ENCODE measurements at places on chromosomes 2 and 18.

DNA sequence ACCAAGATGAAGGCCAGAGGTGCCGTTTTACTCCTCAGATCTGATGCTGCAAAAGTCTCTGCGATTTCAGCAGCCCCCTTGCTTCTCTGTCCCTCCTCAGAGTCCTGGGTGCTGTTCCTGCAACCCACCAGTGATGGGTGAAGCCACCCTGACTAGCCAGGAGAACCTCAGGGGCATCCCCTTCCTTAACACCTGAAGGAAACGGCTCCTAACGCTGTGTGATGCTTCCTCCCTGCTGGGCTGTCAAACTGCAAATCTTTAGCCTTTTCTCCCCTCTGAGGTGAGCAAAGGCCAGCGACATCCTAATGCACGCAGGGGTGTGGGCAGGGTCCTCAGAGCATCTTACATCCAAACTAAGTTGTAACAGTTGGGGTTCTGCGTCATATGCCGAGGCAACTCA lies 24.8 kb downstream of the CHST10 start:
- no peak for DNase-seq

DNA sequence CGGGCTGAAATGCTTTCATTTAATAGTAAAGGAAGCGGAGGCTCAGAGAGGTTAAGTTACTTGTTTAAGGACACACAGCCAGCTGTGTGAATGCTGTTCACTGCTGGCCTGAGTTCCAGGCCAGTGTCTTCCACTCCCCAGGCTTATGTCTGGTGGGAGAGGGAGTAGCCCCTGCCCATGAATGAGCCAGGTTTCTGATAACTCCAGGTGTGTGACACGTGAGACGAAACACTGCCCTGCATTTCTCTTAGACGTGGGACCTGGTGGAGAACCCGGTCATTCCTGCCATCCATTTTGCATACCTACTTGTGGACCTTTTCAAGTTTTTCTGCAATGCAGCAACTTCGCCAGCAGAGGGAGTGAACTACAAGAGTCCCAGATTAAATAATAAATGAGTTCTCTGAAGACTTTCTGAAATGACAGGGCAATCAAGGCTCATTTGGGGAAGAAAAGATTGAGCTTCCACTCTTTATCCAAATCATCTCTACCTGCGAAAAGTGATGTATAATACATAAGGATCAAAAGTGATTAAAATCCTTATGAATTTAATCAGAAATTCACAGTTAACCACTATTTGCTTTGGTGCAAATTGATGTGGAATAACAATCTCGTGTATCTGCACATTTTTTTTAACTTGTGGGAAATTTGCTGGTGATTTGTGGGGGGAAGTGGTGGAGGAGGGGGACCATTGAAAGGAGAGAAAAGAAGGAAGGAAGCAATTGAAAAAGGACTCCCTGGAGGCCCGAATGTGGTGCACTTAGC lies 79.4 kb upstream of the ASB18 start:
- peak; percentile 25 for DNase-seq

DNA sequence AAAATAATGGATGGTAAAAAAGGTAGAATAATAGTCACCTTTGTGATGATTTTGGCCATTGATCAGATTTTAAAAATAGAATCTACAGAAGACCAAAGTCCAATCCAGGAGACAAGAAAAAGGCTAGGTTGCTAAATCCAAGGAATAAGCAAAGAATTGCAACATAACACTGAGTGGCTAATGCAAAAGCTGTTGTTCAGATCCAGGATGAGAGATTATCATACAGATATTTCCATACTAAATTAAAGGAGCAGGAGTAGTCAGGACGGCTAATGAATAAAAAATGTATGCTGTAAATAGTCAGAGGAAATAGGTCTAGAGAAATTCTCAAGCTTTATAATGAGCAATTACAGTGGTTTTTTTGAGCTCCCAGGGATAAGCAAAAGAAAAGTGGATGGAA lies 745.9 kb upstream of the ACVR2A start:
- DNase-seq, result no peak

DNA sequence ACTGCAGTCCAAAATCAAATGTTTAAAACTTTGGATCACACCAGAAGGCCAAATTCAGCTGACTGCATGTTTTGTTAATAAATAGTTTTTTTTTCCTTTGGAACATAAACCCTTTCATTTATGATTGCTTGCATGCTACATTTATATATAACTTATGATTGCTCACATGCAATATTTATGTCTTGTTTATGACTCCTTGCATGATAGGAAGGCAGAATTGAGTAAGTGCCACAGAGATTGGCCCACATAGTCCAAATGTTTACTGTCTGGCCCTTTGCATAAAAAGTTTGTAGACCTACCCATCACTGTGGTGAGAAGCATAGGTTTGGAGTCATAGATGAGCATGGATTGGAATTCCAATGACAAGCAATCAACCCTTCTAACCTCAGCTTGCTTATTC lies 30.8 kb downstream of the WDFY1 start:
- DNase-seq, result no peak

DNA sequence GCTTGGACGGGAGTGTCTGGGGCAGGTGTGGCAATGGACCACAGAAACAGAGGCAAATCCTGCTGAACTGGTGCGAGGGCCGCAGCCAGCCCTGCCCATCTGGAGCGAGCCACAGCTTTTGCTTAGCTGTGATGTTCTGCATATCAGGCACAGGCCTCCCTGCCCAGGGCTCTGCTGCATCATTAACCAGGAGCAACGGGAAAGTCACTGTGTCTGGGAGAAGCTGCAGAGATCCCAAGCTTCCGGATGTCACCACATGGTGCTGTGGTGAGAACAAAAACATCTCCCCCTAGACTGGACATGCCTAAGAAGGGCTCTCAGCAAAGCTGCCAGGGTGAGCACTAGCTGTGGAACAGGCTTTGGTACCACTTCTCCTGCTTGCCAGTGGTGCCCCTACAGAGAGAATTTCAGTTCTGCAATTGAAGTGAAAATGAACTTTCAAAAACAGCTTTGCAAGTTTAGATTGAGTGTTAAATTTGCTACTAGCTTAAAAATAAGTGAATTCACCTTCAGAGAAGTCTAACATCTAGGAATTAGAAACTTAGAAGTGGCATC lies 172.9 kb upstream of the MYT1L start:
- DNase-seq, result no peak

- DNase-seq, result no peak
These were observed 242.8 kb downstream of the FAM210A start for GRCh38 chr18:13483316-13484270.

DNA sequence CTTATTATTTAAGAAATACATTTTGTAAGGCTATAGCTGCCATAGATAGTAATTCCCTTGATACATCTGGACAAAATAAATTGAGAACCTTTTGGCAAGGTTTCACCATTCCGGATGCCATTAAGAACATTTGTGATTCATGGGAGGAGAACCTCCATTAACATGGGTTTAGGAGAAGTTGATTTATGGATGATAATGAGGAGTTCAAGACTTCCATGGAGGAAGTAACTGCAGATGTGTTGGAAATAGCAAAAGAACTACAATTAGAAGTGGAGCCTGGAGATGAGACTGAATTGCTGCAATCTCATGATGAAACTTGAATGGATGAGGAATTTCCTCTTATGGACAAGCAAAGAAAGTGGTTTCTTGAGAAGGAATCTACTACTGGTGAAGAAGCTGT lies 17.3 kb downstream of the PHLPP1 start:
- no peak for DNase-seq

- no peak for DNase-seq
These were observed 90.5 kb downstream of the LAMA3 start for GRCh38 chr18:23779696-23780303.

DNA sequence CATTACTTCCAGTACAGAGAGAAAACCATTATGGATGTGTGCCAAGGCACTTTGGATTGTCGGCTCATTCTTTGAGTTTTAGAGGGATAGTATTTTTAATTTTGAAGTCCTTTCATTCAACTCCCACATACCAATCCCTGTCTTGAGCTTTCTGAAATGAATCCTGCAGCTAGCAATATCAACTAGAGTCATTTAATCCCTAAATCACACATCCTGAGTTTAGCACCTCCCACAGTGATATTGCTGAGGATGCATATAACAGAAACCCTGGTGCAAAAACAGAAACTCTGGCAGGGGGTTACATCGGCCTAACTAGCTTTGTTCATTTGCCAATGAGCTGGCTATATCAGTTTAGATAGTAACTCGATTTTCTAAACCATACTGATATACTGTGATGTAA lies 427.3 kb downstream of the LRP1B start:
- DNase-seq, result no peak

- no peak for DNase-seq
These were observed 37.6 kb downstream of the NXPH2 start for GRCh38 chr2:138742441-138743057.
